ENCODE measurements at places on chromosomes 13 and 19. TPM values are rescaled to one million over a fixed set of nuclear protein-coding genes. Genes with fewer than 3 reads are reported as not detected.

The LRRC8E gene
- not detected for total RNA-seq

The TSKS gene
- 1.6 TPM for total RNA-seq

- H3K4me1 ChIP-seq, result no peaks in the 10 kb centered on the region
- no peak overlapping the region for H3K4me3 ChIP-seq
- H3K27ac ChIP-seq, result no peak overlapping the region
- DNase-seq, result no peak
Measured at GRCh38 chr13:92224825-92225224, 826.4 kb downstream of the GPC5 start.

- no peak for DNase-seq
- peaks cover 2% of the 10 kb centered on the region for H3K4me1 ChIP-seq
- H3K27ac ChIP-seq, result no peak overlapping the region
- H3K4me3 ChIP-seq, result no peak overlapping the region
Measured at GRCh38 chr13:43110036-43110435, 86.7 kb downstream of the DNAJC15 start.

- no peak for DNase-seq
- no peaks in the 10 kb centered on the region for H3K36me3 ChIP-seq
- H3K4me3 ChIP-seq, result no peak overlapping the region
- peaks cover 6% of the 10 kb centered on the region for H3K4me1 ChIP-seq
- H3K27me3 ChIP-seq, result peaks cover 22% of the 10 kb centered on the region
Measured at GRCh38 chr19:4600893-4601292, 38.4 kb upstream of the TNFAIP8L1 start.

DNA sequence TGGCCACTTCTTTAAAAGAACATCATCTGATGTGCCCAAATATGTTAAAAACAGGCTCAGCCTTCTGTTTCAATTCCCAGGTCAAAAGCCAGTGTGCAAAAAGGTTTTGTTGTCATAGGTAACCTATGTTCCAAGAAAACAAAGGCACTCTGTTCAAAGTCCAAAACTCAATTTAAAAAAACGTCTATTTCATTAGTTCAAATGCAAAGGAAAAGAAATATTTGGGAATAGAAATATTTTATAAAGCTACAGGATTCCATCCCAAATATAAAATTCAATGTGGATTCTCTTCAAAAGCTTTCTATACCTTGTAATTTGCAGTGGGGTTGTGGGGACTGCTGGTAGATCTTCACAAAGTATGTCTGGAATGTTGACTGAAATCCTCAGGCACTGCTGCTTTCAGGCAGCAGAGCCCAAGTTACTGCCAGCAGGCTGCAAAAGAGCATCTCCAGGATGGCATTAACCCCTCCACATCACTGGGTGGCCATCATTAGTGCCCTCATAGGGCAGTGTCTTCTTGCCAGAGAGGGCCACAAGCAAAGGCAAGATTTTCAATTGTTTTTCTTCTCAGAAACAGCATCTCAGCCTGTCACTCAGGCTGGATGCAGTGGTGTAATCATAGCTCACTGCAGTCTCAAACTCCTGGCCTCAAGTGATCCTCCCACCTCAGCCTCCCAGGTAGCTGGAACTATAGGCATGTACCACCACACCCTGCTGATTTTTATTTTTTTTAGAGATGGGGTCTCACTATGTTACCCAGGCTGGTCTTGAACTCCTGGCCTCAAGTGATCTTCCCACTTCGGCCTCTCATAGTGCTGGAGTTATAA lies 22.8 kb upstream of the STK24 start:
- H3K4me1 ChIP-seq, result peaks cover 14% of the 10 kb centered on the region
- H3K27ac ChIP-seq, result no peak overlapping the region
- DNase-seq, result no peak
- peaks cover 12% of the 10 kb centered on the region for H3K27me3 ChIP-seq
- H3K36me3 ChIP-seq, result no peaks in the 10 kb centered on the region
- no peak overlapping the region for H3K4me3 ChIP-seq

DNA sequence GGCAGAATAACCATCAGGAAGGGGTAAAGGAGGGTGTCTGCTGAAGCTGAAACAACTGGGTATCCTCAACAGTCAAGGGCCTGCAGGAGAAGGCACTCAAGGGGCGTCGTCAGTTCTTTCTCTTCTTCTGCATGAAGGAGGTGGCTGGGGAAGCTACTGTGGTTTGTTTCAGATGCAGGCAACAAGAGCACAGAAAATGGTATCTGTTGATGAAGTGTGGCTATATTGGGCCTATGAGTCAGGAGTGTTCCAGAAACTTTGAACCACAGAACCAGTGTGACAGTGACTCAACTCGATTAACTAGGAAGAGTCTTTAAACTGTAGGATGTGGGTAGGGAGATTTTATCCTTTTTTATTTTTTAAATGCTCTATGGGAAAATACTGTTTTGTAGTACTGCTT lies 686.3 kb downstream of the FGF9 start:
- H3K27ac ChIP-seq, result no peak overlapping the region
- no peaks in the 10 kb centered on the region for H3K36me3 ChIP-seq
- H3K27me3 ChIP-seq, result no peaks in the 10 kb centered on the region
- no peak overlapping the region for H3K4me3 ChIP-seq

DNA sequence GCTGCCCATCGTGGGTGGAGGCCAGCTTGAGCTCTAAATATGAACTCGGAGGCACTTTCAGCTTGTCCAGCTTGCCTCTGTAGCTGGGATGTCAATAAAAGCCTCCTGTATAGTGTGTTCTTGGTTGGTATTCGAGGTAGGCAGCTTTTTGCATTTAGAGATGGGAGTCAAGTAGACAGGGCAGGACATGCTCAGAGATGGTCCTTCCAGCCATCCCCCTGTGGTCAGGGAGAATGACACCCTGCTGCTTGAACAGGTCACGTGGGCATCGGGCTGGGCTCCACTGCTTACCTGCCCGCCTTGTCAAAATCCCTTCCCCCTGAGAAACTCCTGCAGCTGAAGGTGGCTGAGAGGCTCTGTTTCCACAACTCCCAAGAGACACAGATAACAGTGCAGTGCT lies 302.5 kb downstream of the ZNF536 start:
- no peaks in the 10 kb centered on the region for H3K27me3 ChIP-seq
- H3K27ac ChIP-seq, result no peak overlapping the region
- H3K4me3 ChIP-seq, result no peak overlapping the region
- DNase-seq, result no peak

DNA sequence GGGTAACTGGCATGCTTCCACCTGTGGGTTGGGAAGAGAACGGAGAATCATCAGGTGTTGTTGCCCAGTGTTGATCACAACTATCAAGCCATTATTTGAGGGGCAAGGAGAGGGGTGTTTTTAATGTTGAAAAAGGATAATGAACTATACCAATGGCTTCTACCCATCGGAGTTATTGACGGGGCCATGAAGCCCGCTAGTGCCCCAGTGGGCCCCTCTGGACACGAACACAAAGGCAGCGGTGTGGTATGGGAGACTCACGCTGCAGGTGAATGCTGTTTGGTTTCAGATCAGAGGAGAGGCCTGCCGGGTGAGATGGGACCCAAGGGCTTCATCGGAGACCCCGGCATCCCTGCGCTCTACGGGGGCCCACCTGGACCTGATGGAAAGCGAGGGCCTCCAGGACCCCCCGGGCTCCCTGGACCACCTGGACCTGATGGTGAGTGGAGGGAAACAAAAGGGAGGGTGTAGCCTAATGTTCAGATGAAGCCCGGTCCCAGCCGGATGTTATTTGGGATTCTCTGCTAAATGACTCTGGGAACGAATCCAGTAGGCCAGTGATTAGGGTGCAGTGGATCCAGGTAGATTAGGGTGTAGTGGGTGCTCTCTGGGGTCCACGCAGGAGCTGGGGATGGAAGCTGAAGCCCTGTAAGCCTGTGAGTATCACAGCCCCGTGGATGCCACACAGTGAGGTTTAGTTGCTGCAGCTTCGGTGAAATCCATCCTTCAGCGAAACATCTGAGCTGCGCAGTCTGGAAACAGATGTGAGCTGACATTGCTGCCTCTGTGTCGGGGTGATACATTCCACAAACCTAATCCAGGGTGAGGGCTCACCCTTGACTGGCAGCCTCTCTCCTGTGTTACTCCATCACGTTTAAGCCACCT lies 111.3 kb downstream of the RAB20 start:
- H3K36me3 ChIP-seq, result no peaks in the 10 kb centered on the region
- peaks cover 20% of the 10 kb centered on the region for H3K27me3 ChIP-seq
- no peak for DNase-seq

- no peak overlapping the region for H3K27ac ChIP-seq
- no peaks in the 10 kb centered on the region for H3K36me3 ChIP-seq
- H3K27me3 ChIP-seq, result peaks cover 2% of the 10 kb centered on the region
- DNase-seq, result no peak
- H3K4me3 ChIP-seq, result no peak overlapping the region
Measured at GRCh38 chr13:52377898-52378297, 28.1 kb downstream of the THSD1 start.

- DNase-seq, result no peak
- no peak overlapping the region for H3K4me3 ChIP-seq
- H3K27me3 ChIP-seq, result peaks cover 2% of the 10 kb centered on the region
- H3K36me3 ChIP-seq, result no peaks in the 10 kb centered on the region
- H3K4me1 ChIP-seq, result no peaks in the 10 kb centered on the region
- H3K27ac ChIP-seq, result no peak overlapping the region
Measured at GRCh38 chr13:26950968-26951367, 190.4 kb upstream of the GPR12 start.

DNA sequence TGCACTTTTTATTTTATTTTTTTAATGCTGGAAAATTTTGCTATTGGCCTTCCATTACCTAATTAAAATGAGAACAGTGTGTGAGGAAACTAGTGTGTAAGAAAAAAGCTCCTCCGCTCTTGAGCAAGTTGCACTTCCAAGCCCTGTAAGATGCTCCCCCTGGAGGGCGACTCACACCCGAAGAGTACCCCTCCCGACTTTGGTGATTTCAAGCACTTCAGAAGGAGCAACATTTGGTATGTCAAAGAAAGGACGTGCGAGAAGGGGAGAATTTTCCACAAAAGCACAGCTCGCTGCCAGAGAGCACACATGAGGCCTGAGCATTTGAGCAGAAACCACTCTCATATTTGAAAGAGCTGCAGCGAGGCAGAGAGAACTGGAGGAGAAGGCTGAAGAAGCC lies 504.4 kb downstream of the FGF9 start:
- no peak for DNase-seq
- H3K4me1 ChIP-seq, result no peaks in the 10 kb centered on the region
- H3K27ac ChIP-seq, result no peak overlapping the region
- H3K36me3 ChIP-seq, result no peaks in the 10 kb centered on the region

DNA sequence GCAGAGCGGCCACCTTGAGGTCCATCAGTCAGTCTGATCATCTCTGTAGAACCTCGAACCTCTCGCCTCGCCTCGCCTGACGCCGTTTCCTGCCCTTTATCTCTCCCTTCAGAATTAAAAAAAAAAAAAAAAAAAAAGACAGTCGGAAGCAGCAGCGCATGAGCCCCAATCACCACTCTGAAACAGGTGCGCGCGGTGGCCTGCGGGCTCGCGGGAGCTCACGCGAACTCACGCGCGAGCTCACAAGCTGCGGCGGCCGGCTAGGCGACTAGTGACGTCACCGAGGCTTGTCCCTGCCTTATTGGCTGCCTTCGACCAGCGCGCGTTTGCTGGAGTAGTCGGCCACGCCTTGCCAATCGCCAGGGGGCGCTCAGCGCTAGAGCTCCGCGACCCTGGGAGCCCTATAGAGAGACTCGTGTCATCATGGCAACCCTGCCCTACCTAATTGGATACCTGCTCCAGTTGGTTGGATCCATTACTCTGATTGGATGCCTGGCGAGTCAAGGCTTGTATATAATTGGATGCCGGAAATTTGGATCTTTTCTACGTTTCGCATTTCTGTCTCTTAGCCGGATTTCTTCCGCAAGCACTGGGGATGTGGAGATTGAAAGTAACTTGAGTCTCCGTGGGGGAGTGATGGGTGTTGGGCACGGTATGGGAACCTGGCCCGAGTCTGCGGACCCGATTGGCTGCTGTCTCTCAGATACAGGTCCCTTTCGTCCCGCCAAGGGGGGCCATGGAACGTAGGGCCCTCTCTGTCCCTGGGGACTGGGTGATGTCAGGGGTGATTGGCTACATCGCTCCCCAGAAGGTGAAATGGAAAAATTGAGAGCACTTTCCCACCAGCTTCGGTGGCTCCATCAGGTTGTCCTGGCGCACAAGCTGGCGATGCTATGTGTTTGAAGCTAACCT lies 31.6 kb downstream of the SYT3 start:
- no peak overlapping the region for H3K27ac ChIP-seq
- H3K4me1 ChIP-seq, result peaks cover 4% of the 10 kb centered on the region
- peak overlapping the region; percentile 14 for H3K4me3 ChIP-seq
- no peaks in the 10 kb centered on the region for H3K36me3 ChIP-seq
- peaks cover 3% of the 10 kb centered on the region for H3K27me3 ChIP-seq

GRCh38 chr19:50252111-50252886 lies 48.9 kb downstream of the MYH14 start:
- H3K36me3 ChIP-seq, result no peaks in the 10 kb centered on the region
- H3K27me3 ChIP-seq, result no peaks in the 10 kb centered on the region
- no peak overlapping the region for H3K27ac ChIP-seq

DNA sequence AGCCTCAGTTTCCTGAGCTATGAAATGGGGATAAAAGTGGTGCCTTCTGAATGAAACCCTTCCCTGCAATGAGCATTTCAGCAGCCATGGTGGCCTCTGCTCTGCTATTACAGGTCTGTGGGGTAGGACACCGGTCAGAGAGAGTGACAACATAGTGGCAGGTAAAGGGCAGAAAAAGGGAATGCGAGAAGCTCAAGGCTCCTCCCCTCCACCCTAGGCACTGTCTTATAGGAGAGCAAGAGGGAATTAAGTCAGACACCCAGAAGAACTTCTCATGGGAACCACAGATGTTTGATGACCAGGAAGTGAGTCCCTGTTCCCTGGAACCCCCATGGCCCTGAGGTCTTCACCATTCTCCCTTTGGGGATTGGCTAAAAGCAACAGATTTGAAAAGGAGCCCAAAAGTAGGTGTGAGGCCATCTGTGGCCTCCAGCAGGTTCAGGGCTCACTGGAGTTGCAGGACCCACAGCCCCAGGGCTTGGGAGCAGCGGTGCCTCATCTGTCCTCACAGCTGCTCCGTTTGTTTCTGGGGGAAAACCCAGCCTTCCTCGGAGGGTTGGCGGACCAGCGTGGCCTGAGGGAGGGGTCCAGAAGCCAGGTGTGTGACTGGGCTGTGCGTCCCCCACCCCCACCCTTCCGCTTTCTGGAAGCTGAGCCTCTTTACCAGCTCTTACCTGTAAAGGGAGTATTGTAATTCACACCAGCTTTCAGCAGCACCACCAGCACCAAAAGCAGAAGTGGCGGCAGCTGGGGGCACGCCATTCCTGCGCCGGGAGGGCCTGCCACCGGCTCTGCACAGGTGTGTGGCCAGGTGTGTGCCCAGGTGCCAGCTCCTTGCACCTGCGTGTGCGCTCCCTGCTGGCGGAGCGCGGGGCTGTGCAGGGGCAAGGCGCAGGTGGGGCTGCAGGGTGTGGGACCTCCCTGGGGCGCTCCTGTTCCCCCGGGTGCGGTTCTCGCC lies 19.4 kb downstream of the IQCN start:
- no peaks in the 10 kb centered on the region for H3K36me3 ChIP-seq
- no peak overlapping the region for H3K4me3 ChIP-seq
- peaks cover 22% of the 10 kb centered on the region for H3K27me3 ChIP-seq
- H3K27ac ChIP-seq, result no peak overlapping the region

Measured in activated CD4-positive, alpha-beta T cell treated with anti-CD3 and anti-CD28 coated beads, Interleukin-2, amount 10 ng/mL, durations not matched to agents 24 days and 14 days (primary cell).